ENCODE measurements at places on chromosomes 6 and 20.
A peak's percentile ranks its signal among the peaks of the same experiment; 100 is the strongest.

- no peak for DNase-seq
Measured at GRCh38 chr6:169112483-169113320, 140.9 kb downstream of the THBS2 start.

- no peak for DNase-seq
Measured at GRCh38 chr6:142697922-142698321, 247.1 kb downstream of the HIVEP2 start.

DNA sequence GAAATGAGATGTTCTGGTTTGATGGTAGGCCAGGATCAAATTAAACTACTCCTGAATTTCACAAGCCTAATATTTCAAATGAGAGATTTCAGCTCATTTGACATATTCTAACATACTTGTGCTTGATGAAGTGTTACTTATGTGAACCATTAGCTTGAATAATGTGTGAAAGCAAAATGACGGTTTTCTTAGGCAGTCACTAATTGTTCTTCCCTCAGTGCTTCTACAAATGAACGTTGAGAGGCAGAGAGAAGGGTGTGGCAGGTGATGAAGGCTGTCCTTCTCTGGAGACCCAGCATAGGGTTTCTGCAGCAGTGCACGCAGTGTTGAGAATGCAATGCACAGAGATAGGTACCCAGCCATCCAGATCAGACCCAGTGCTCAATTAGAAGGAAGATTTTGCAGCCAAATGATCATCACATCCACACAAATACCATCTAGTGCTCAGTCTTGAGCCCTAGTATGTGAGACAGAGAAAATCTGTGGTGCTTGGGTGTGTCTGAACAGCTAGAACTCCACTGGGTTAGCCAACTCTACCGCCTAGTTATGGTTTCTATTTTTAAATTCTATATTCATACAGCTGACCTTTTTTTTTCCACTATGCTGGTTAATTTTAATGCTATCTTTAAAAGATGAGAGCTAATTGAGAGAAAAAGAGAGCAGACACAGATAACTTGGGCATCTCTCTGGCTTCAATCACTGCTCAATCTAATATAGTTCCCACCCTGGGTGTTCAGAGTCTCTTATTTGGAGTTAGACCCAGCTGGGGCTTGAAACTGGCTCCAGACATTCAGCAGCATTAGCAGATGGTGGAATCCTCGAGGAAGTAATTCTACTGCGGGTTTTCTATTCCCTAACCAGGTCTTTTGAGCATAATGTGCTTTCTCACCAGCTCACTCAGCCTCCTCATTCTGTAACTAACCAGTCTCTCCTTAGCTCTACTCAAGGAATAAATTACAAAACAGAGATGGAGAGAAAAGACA is 4.4 kb upstream of the MYLIP start:
- DNase-seq = no peak

DNA sequence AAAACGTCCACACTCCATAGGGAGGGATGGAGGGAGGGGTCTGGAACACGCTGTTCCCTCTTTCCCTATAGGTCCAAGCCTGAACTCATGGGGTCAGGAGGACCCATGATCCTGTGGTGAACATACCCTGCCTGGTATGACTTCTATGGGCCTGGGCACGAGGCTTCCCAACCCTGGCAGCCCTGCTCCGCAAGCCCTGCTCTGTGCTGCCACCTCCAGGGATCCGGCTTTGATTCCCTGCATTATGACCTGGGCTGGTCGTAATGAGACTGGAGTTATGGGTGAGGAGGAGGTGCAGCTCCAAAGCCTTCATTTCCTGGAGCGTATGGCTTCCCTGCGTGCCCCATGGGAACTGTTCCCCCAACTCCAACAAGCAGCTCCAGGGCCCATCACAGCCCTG is 54.9 kb downstream of the CDH22 start:
- DNase-seq = peak; percentile 25

DNA sequence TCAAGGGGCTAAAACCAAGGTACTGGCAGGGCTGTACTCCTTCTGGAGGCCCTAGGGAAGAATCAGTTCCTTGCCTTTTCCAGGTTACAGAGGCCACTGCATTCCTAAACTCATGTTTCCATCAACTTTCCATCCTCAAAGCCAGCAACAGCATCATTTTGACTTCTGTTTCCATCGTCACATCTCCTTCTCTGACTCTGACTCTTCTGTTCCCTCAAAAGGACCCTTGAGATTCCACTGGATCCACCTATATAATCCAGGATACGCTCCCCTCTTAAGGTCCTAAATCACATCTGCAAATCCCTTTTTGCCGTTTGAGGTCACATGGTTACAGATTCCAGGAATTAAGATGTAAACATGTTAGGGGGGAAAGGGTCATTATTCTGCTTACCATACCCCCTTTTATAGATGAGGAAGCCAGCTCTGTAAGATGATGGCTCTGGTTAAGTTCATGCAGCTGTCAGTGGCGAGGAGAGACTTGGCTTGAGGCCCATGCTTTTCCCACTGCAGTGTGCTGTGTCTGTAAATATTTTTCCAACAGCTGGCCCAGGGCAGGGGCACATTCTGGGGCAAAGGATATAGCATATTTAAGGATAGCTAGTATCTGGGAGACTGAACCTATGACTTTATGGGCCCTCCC is 114.6 kb downstream of the TNFRSF21 start:
- DNase-seq = no peak

DNA sequence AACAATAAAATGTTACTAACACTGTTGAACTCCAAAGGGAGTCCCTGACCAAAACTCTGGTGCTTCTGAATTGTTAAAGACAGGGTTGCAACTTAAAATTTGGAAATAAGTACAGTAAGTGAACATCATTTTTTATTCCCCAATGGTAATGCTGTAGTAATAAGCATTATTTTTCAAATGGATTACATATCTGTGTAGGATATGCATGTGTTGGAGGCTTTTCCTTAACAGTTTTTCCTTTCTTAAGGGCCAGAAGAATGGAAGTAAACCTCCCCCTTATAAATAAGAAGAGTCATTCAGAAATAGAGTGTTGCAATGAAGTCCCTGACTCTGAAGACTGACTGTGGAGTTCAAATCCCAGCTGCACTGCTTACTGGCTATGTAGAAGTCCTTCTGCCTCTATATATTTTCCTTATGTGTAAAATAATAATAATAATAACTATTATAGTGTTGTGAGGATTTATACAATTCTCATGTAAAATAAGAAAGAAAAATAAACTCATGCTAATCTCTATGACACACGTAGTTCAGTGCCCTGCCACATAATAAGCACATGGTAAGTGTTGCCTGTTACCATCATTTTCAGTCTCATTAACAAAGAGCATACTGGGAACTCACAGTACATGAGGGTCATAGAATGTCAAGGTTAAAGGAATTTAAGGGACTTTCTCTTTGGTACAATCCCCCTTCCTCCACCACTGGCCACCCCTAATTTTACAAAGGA is 129.8 kb upstream of the SMLR1 start:
- DNase-seq = peak; percentile 18

GRCh38 chr6:25463441-25463840 is 184.3 kb downstream of the CARMIL1 start:
- no peak for DNase-seq

GRCh38 chr6:159042003-159042825 is 2.6 kb downstream of the TAGAP start:
- peak; percentile 48 for DNase-seq

- DNase-seq = peak; percentile 85
Measured at GRCh38 chr6:95249175-95249574, 328.2 kb upstream of the MANEA start.

- DNase-seq = no peak
Measured at GRCh38 chr20:24827603-24828295, 121.3 kb upstream of the CST7 start.

DNA sequence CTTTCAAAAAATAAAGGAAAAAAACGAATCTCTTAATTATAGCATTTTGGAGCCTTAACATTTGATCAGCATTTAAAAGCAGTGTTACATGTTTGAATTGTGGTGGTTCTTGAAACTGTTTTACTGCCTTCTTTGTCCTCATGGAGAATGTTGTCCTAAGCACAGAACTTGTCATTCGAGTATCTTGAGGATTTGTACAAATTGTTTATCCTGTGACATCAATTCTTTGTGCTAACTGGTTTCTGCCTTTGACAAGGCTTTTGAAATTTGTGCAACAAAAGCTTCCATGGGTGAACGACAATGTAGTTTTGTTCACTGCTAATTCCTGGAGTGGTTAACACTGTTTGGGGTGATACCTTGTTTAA is 130.8 kb downstream of the SCAF8 start:
- no peak for DNase-seq

DNA sequence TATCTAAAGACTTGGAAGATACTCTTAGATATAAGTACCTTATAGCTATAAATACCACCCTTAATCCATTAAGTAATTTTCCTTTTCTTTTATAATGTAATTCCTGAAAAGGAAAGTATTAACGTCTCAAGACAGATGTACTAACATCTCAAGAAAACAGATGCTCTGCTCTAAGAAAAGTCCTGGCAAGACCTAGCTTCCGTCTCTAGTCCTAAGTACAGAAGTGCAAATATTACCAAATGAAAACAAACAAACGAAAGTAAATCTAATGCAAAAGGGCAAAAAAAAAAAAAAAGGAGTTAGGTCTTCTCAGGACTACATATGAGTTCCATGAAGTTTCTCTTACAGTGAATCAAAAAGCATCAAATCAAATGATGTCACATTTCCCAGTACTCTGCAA is 106.8 kb upstream of the PDE10A start:
- DNase-seq = no peak

DNA sequence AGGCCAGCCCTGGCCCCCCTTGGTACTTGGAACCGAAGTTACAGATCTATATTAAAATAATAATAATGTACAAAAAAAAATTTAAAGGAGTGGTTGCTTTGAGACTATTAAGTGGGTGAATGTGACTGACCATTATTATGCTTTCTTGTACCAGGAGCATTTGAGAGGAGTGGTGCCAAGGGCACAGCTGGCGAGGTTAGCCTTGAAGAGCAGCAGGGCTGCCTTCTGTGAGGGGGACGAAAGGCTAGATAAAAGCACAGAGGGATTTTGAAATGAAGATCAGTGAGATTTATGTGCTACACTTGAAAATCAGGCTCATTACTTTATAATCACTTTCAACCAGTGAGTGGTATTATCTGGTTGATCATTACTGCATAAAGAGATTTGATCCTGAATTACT is 48.6 kb downstream of the FIG4 start:
- no peak for DNase-seq

GRCh38 chr20:1661542-1662299 is 4.1 kb upstream of the SIRPG start:
- DNase-seq = no peak

- DNase-seq = no peak
Measured at GRCh38 chr6:155883334-155883731, 427.7 kb upstream of the NOX3 start.

DNA sequence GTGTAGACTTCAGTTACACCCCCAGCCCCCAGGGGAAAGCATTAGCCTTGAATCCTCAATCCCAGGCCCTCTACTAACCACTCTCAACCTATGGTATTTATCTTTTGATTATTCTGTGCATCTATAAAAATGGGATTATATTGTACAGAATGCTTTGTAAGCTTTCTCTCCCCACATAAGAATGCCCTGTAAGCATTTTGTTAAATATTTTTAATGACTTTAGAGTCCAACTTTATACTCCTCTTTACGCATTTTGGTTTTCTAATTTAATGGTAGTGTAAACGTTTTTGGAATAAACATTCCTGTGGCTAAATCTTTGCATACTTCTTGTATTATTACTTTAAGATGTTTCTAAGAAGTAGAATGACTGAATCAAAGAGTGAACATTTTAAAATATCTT is 35.4 kb downstream of the FBXO9 start:
- DNase-seq = no peak

DNA sequence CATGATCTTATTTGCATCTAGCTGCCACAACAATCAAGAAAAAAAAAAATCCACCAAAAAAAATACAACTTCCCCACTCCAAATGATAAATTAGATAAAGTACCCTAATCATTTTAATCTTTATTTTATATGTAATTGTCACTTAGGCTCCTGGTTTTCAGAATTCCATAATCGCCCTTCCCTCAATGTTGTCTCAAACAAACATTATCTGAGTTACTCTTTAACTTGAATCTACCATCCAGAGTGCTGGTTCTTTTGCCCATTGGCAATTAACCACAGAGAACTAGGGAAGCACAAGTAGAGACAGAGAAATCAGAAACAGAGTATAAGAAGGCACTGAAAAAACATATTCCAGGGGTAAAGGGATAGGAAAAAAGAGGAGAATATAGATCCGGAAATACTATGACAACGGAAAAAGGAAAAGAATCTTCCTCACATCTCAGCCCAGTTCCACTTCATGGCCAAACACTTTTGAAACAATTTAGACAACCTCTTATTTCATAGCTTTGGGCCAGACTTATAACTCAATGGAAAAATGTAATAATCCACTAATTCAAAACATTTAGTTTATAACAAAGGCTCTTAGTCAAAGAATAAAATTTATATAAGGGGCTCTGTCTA is 861 bp upstream of the NHSL1 start:
- no peak for DNase-seq

DNA sequence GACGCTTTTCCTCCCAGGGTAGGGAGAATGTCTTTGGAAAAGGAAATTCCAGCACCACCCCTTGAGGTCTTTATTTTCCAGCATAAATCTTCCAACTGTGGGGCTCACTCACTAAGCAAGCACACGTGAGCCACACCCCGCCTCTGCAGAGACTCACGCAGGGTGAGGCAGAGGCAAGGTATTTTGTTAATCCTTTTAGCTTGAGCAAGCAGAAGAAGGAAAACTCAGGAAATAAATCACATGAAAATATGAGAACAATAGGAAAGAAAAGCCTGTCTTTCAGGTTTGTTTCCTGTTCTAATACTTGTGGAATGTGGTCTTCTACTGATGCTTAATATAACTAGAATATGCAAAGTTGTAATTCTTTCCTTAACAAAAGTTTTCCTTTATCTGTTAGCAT is 4.1 kb upstream of the PHACTR2 start:
- DNase-seq = peak; percentile 85

GRCh38 chr6:143007646-143008045 is 53.0 kb upstream of the AIG1 start:
- DNase-seq = peak; percentile 25

- DNase-seq = no peak
Measured at GRCh38 chr20:4875578-4876067, 125.7 kb downstream of the SLC23A2 start.

- DNase-seq = no peak
Measured at GRCh38 chr6:116974526-116975316, 97.7 kb downstream of the RFX6 start.

- no peak for DNase-seq
Measured at GRCh38 chr6:37783025-37783855, 36.3 kb upstream of the ZFAND3 start.

- no peak for DNase-seq
Measured at GRCh38 chr6:151709329-151709728, 98.2 kb upstream of the ESR1 start.
